Fibroblast of villous mesenchyme (primary cell): ENCODE measurements at places on chromosomes 16 and 17. TPM values are rescaled to one million over a fixed set of nuclear protein-coding genes. Genes with fewer than 3 reads are reported as not detected.

PIRT gene
- not detected in 2 replicates for total RNA-seq

USB1 gene
- total RNA-seq: 24.5 and 32.4 TPM in 2 replicates

CDRT15 gene
- not detected in 2 replicates for total RNA-seq

KREMEN2 gene
- under 0.01 TPM in 1 of 2 replicates, not detected in the other for total RNA-seq

VAT1L gene
- total RNA-seq: 37.6 and 59.3 TPM in 2 replicates

CCL4L2 gene
- not detected in 2 replicates for total RNA-seq

GLYR1 gene
- 45.7 and 60.9 TPM in 2 replicates for total RNA-seq

TEX19 gene
- under 0.01 TPM in 1 of 2 replicates, not detected in the other for total RNA-seq

RBBP6 gene
- 21.3 and 31.1 TPM in 2 replicates for total RNA-seq

RAPGEFL1 gene
- 2.2 and 2.6 TPM in 2 replicates for total RNA-seq

SEPHS2 gene
- total RNA-seq: 7.8 and 9.3 TPM in 2 replicates

MGRN1 gene
- total RNA-seq: 43.2 and 44.5 TPM in 2 replicates

HBQ1 gene
- total RNA-seq: not detected in 2 replicates

KRTAP4-4 gene
- not detected in 2 replicates for total RNA-seq

CCDC154 gene
- under 0.01 TPM in 2 replicates for total RNA-seq

CDH3 gene
- total RNA-seq: 0.32 and 2.2 TPM in 2 replicates

PRSS36 gene
- under 0.01 and 0.32 TPM in 2 replicates for total RNA-seq

SLC13A5 gene
- under 0.01 TPM in 1 of 2 replicates, not detected in the other for total RNA-seq
